ENCODE measurements at places on chromosomes 12 and 14.

GRCh38 chr14:102206918-102207317, 67.2 kb downstream of the WDR20 start:
- no peak for DNase-seq

DNA sequence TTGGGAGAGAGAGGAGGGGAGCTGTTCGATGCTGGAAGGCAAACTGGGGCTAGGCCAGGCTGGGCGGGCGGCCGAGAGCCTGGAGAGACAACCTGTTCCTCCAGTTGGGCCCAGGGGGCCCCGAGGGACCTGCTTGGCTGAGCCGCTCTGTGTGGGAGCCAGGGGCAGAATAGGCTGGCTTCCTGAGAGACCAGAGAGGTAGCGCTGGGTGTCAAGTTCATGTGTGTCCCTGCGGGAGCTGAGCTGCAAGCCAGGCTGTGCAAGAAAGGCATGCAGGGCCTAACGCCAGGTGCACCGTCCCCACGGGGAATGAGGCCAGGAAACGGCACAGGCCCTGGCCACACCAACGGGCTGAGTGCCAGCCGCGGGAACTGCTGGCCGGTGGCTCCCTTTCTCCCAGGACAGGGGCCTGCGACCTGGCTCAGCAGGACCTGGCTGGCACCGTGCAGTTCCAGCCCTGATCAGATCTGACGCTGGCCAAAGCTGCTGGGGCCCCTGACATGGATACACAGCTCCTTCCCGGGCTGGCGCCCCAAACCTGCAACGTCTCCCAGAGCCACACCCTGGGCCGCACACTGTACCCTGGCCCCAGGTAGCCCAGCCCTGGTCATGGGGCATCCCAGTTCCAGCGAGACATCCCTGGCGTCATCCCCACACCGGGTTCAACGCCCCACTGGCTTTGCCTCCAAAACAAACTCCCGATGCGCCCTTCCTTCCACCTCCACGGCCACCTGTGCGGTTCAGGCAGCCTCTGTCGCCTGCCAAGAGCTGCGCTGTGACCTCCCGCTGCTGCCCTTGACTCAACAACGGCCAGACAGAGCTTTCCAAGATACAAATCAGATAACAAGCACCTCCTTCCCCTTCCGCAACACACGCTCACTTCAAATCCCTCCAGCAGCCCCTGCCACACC, 65.0 kb downstream of the RFLNA start:
- no peak for DNase-seq

DNA sequence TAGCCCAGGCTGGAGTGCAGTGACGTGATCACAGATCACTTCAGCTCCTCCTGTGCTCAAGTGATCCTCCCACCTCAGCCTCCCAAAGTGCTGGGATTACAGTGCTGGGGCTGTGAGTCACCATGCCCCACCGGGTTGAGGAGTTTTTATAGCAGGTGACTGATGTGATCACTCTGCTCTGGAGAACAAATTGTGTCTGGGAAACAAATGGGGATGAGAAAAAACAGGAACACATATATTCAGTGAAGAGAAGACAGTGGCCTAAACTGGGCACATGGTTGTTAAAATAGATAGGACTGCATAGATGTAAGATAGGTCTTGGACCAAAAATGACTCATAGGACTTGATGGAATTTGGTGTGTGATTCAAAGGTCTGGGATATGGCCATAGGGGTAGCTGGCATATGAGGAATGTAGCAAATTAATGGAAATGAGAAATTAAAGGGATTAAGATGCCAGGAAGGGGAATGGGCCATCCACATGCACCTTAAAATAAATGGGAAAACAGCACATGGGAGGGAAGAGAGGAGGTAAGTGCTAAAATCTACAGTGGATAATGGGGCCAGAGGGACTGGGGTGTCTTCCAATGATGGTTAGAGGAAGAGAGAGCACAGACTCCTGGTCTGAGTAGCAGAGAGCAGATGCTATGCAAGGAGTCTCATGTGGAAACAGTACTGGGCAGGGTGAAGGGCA, 11.2 kb downstream of the BCAT1 start:
- DNase-seq, result no peak

GRCh38 chr12:43675048-43675904, 83.3 kb downstream of the PUS7L start:
- DNase-seq, result no peak

DNA sequence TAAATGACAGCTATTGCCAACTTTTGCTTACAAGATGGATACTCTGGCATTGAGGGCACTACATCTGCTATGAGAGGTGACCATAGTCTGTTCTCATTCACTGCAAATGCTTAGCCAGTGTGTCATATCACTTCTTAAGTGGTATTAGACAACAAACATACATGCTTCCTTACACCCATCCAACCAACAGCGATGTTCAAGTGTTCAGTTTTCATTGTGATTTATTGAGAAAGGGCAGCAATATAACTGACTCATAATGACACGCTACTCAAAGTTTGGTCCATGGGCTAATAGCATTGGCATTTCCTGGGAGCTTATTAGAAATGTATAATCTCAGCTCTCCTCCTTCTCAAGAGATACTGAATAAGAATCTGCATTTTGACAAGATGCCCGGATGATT, 181.7 kb downstream of the NPAS3 start:
- DNase-seq, result no peak

DNA sequence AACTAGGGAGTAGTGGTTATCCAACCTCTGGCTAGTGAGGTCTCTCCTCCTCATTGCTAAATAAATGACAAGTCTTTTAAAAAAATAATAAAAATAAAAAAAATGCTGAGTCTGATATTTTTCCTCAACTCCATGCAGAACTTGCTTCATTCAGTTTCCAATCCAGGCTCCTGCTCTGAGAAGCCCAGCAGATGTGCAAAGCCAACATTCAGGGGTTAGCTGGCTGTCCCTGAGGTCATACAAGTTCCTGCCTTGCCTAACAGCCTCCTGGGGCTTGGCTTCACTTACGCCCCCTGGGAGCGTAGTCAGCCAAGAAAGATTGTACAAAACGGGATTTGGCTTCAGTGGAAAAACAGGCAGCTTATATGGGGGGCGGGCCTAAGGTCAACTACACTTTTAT, 23.3 kb downstream of the RTRAF start:
- DNase-seq, result no peak

- no peak for DNase-seq
These were observed 1.1 kb downstream of the IPO8 start for GRCh38 chr12:30694412-30695198.

Data from activated T-cell treated with anti-CD3 and anti-CD28 coated beads for 1 hour (primary cell).